EH (cell line): ENCODE measurements at places on chromosomes 7 and 10.

GRCh38 chr7:117217106-117218035 is 105.5 kb downstream of the WNT2 start:
- DNase-seq, result peak; percentile 85

DNA sequence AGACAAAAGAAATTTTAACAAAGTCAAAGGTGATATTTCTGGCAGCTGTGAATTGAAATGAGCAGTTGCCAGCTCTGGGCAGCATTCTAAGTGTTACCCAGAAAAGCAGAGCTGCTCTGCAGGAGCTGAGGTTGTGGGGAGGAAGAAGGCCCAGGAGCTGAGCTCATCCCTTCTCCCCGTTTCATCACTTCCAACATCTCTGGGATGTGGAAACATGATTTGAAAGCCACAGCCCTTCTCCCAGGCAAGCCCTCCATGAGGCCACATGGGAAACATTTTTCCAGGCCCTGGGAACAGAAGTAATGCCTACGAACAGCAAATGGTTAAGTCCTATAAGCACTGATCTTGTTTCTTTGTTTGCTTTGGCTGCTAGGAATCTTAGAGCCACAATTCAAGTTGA is 10.9 kb upstream of the DMBT1 start:
- no peak for DNase-seq

GRCh38 chr7:50068850-50069551 is 24.0 kb downstream of the ZPBP start:
- DNase-seq, result peak; percentile 18

DNA sequence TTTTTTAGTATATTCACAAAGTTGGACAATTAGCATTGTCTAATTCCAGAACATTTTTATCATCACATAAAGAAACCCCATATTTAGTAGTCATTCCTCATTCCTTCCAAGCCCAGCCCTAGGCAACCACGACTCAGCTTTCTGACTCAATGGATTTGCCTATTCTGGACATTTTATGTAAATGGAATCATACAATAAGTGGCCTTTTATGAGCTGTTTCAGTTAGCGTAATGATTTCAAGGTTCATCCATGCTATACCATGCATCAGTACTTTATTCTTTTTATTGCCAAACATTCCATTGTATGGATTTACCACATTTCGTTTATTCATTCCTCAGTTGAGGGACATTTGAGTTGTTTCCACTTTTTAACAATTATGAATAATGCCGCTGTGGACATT is 249.2 kb downstream of the DYNC1I1 start:
- peak; percentile 9 for DNase-seq

DNA sequence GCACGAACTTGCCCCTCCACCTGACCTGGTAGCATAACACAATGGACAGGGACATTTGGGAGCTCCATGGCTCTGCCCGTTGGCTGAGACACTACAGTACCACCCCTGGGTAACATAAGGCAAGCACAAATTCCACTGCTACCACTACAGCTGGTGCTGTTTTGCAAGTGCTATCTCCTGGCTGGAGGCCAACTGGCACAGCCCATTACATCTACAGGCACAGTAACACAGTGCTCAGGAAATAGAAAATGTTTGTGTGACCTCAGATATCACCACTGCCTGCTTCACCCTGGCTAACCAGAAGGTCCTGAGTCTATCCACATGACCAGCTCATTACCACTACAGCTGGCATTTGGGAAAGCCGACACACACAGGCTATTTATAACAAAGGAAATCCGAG is 631.1 kb upstream of the MBL2 start:
- peak; percentile 1 for DNase-seq

- DNase-seq, result no peak
These were observed 65.0 kb downstream of the PIP4K2A start for GRCh38 chr10:22649390-22649841.
